Foreskin keratinocyte (primary cell): ENCODE measurements at places on chromosomes 16 and 17. TPM values are rescaled to one million over a fixed set of nuclear protein-coding genes. Genes with fewer than 3 reads are reported as not detected.

P2RX1 gene
- not detected in 2 replicates for total RNA-seq

VWA3A gene
- total RNA-seq = 0.03 and 0.04 TPM in 2 replicates

MYH11 gene
- total RNA-seq = not detected in 2 replicates

CHST5 gene
- 0.04 TPM in 1 of 2 replicates, not detected in the other for total RNA-seq

CORO6 gene
- 23.0 and 37.6 TPM in 2 replicates for total RNA-seq

WIPI1 gene
- total RNA-seq = 24.0 and 32.0 TPM in 2 replicates

NT5M gene
- 0.88 and 1.4 TPM in 2 replicates for total RNA-seq

TBC1D3G gene
- not detected in 2 replicates for total RNA-seq

DNA sequence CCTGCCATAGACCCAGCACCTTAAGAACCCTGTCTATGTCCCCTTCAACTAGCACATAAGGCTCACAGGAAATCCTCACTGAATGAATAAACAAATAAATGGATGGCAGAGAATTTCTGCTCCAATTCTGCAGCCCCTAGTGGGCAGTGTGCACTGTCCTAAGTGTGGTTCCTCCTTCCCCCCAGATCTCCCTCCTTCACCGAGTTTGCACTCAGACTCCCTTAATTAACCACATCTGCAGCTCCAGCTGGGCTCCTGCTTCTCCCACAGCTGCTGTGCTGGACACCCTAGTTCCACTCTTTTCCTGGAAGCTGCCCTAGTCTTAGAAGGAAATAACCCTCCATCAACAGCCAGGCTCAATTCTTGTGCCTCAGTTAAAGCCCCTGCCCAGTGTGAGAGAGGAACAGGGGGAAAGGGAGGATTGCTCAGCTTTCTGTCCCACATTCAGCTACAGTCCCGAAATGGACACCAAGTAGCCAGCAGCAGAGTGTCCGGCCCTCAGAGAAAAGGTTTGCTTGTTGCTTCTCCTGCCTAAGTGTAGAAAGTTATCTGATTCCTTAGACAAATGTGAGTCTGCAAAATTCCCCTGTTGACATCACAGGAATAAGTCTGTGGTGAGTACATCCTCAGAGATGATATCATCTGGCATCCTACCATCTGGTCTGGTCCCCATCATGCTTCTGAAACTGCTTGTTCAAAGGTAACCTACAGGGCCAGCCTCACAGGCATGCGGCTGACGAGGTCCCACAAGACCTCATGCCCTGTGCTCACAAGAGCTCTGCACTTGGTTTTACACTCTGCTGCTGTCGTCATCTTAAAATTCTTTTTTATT, 12.3 kb downstream of the LRRC3C start:
- DNase-seq = peak; percentile 47

- DNase-seq = no peak
These were observed 2.0 kb downstream of the RNF40 start for GRCh38 chr16:30764086-30764485.

DNA sequence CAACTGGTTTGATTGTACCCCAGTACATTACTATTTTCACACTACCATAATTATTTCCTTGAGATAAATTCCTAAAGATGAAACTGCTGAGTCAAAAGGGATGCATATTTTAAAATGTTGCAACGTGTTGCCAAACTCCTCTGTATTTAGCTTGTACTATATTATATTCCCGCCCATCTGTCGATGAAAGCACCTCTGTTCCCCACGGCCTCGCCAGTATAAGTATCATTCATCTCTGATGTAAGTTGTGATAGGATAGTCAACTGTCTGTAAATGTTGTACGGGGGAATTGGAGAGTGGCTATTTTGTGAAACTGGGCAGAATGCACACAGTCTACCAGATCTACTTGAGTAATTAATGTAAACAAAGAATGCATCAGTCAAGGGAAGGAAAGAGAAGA, 47.7 kb upstream of the TNRC6A start:
- DNase-seq = peak; percentile 84

- DNase-seq = no peak
These were observed 43.5 kb downstream of the MRPS23 start for GRCh38 chr17:57806167-57806830.

GRCh38 chr17:395179-395578, 42.6 kb upstream of the RPH3AL start:
- DNase-seq = no peak

DNA sequence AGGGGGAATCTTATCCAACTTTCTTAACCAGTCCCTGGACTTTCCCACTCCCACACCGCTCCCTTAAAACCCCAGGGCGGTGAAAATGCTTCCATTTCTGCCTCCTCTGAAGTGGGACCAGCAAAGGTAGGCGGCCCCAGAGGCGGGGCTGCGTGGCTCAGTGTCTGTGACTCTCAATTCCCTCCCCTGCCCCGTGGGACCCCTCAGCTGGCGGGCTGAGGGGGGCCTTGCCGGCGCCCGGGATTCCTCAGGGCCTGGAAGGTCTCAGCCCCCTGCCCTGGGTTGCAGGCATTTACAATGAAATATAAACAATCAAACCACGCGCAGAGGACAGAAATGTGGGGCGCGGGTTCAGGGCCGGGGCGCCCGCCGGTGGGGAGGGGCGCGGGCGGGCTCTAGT, 3.6 kb downstream of the SOST start:
- no peak for DNase-seq

DNA sequence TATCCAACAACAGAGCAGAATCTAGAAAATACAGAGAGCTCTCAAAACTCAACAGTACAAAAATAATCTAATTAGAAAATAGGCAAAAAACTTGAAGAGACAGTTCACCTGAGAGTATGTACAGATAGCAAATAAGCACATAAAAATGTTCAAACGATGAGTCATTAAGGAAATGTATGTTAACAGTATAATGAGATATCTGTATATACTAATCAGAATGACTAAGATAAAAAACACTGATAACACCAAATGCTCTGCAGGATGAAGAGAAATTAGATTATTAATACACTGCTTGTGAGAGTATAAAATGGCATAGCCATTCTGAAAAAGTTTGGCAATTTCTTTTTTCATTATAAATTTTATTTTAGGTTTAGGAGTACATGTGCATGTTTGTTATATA, 1307.6 kb upstream of the GOT2 start:
- DNase-seq = peak; percentile 37

DNA sequence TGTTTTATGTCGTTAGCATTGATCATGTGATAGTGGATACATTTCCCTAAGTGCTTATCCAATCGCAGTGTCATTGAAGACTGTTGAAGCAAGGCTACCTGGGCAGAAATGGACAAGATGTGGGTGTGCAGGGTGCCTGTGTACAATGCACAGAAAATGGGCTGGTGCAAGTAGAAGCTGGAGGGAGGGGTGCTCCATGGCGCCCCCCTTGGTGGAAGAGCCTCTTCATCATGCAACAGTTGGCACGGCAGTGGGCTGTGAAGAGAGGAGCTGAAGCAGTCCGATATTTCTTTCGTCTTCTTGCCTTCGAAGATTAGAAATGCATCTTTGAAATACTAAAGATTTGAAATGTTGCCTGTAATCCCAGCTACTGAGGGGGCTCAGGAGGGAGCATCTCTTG, 100.5 kb downstream of the PLCG2 start:
- no peak for DNase-seq
